ENCODE measurements at places on chromosomes 1 and 21.
A peak's percentile ranks its signal among the peaks of the same experiment; 100 is the strongest.

- DNase-seq = no peak
Measured at GRCh38 chr1:43293896-43294760, 6.7 kb upstream of the TIE1 start.

DNA sequence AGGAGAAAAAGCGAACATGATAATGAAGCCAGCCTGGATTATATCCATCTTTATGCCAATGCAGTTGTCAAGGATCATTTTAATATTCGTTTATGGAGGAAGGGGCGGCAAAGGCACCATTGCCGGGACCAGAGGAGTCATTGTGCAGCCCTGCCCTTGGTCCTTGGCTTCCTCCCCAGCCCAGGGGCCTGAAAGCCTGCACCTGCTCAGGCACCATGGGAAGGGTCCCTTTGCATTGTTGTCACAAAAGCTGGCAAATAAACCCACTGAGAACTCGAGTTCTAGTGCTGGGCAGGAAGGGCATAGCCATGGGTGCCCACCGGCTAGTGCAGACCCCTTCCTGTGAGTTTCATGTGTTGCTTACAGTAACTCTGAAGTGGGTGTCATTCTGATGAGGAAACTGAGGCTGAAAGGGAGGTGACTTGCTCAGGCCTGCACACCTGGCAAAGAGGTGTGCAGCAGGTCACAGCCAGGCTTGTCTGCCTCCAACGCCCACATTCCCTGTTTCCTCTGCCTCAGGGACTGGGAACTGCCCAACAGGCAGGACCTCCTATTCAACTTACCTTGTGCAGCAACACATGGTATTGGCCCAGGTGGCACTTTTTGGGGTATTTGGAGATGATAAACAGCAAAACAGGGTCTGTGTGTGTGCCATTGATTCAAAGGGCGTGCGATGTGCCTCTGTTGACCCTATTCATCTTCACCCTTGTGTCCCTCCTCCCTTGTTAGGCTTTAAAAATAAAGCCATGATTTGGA lies 84.6 kb downstream of the MAN1C1 start:
- DNase-seq = no peak

- no peak for DNase-seq
Measured at GRCh38 chr1:66436378-66437135, 97.4 kb upstream of the SGIP1 start.

DNA sequence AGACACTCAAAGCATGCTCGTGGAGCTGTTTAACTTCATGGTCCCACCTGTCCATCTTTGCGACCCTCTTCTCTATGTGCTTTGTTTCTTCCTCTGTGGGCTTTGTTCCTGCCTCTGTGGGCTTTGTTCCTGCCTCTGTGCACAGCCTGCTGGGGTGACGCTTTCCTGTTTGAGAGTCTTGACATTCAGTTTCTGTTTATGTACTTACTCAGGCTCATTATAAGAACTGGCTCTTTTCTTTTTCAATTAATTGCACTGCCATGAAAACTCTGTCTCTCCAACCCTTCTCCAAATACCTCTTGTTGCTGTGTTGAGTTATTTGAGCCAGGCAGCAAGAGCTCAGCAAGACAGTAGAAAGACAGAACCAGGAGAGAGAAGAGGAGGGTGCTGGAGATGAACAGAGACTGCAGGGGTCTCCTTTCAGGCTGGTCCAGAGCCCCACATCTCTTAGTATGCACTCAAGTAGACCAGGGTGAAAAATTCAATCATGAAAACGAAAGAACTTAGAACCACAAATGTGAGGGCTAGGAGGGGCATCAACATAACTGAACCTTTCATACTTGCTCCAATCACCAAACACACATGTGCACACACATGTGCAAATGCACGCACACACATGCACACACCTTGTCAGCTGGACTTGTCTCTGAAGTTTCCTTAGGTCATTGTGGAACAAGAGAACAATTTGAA lies 88.3 kb upstream of the SGIP1 start:
- DNase-seq = peak; percentile 15

DNA sequence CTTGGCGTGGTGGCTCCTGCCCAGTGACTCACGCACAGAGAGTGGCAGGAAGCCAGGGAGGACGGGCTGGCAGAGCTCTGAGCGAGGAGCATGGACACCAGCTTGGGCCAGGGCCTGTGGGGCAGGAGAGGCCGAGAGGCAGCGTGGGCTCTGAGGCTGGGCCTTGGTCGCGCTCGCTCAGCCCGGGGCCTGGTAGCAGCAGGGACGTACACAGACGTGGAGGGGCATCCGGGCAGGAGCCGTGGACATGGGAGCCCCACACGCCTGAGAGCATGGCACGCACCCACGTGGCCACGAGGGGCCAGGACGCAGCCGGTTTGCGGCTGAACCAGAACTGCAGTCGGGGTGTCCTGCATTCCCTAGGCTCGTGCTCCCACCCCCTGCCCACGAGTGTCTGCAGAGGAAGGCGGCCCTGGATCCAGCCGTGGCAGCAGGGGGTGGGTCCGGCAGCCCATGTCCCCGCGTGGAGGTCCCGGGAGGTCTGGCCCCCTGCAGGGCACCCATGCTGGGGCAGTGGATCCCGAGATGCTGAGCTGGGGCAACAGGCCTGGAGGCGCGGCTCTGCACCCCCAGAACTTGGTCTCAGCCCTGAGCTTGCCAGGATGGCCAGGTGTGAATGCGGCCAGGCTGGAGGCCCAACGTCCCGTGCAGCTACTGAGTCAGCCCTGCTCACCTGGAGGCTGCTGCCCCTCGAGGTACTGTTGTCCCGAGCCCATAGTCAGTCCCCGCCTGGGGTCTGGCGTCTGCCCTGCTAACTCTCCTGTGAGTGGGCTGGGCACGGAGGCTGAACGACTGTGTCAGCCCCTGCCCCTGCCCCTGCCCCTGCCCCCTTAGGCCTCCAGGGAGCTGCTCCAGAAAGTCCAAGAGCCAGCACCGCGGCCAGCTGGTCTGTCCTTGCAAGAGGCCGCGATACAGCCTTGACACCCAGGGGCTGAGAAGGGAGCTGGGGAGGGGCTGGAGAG lies 61.6 kb downstream of the SLX9 start:
- DNase-seq = no peak

- DNase-seq = no peak
Measured at GRCh38 chr1:238777551-238777950, 608.8 kb upstream of the CHRM3 start.

- DNase-seq = no peak
Measured at GRCh38 chr21:43842742-43843141, 22.3 kb upstream of the AGPAT3 start.

GRCh38 chr1:31915438-31915837 lies 22.7 kb downstream of the PTP4A2 start:
- no peak for DNase-seq

- DNase-seq = no peak
Measured at GRCh38 chr1:153357076-153357852, 390 bp upstream of the S100A9 start.

- no peak for DNase-seq
Measured at GRCh38 chr1:57860325-57860724, 436.5 kb upstream of the DAB1 start.

DNA sequence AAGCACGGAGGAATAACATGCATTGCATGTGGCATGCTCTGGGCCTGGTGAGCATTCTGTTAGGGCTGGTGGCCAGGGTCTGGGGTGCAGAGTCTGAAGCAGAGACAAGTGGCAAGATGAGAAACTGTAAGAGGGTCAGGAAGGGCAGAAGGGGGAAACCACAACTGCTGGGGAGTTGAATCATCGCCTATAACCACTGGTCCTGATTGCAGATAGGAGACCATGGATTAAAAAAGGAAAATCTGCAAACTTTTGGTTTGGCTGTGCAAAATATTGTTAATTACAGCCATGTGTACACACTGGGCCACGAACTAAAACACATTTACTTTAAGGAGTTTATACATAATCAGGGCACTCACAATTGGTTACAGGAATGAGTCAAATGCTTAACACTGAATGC lies 76.6 kb downstream of the TGFBR3 start:
- DNase-seq = no peak

GRCh38 chr1:75797273-75797588 lies 549 bp downstream of the MSH4 start:
- no peak for DNase-seq

- DNase-seq = no peak
Measured at GRCh38 chr21:16308269-16308668, 578.5 kb downstream of the USP25 start.

DNA sequence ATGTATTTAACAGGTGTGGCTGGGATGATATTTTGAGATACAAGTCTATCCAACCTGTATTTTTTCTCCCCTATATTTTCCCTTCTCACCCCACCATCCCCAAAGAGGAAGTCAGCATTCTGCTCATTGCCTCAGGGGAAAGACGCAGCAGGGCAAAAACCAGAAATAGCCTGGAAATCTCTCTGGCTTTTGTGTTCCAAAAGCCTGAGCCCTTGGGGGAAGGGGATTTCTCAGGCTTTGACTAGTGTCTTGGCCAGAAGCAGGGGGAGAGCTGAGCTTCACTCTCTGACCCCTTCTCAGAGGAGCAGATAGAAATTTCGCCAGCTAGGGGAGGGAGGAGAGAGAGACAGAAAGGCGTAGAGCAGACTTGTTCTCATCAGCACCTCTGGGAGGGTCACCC lies 244.7 kb downstream of the RRAGC start:
- no peak for DNase-seq

DNA sequence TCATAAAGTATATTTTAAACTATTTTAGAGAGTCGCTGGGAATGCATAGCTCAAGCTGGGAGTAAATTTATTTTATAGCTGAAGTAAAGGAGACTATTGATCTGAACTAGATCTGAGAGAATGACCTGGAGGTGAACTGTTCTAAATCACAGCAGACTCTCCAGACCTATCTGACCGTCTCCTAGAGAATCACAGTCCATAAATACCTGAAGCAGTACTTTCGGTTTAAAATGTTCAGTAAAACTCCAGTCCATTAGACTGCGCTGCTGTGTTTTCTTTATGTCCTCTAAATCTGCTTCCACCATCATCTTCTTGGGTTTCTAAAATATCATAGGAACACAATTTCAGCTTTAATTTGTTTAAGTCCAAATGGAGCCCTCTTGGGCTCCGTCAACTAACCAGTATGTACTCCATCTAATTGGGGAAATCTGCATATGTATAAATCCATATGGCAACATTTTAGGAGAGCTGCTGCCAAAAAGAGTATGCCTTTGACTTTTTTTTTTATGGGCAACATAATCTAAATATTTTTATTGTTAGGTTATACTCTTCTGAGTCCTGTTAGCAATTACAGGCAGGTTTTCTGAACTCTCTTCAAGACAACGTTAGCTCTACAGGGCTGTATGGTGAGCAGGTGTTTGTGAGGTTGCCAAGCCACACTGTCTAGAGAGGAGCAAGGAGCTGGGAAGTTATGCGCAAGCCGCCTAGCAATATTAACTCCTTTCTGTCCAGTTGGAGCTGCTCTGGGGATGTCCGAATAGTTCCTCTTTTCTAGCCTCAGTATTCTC lies 111.2 kb downstream of the SPAG17 start:
- DNase-seq = no peak

GRCh38 chr21:26131554-26131953 lies 39.0 kb downstream of the APP start:
- no peak for DNase-seq

GRCh38 chr1:43521756-43522155 lies 8.9 kb upstream of the PTPRF start:
- DNase-seq = no peak

DNA sequence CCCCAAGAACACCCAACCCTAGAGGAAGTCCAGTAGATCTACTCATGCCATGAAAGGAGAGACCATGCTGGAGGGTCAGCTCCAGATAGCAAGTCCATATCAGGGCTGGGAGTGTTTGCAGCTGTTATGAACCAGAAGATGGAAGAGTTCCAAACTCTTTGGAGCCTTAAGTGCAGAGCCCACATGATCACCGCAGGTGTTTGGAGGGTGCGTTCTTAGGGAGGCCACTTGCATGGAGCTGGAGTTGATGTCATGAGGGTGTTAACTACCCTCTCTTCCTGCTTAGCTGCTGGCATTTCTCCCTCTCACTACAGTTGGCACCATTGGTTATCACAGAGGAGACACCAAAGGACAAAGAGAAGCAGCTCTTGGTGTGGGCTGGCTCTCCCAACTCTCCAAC lies 616.9 kb downstream of the AJAP1 start:
- DNase-seq = no peak

DNA sequence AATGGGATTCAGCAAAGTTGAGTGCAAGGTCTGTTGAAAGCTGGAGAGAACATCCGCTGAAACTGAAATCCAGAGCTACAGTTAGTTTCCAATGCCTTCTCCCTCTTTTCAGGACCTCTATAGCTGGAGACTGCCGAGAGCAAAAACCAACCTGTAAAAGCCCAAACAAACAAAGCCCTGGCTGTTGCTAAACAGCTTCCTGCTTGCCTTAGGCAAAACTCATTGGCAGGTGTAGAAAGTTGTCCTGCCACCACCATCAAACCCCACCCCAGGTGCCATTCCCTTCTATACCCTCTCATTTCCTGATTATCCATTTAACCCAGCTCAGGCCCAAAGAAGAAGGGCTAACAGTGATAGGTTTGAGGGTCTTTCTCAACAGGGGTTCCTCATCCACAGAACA lies 24.7 kb downstream of the SCYL3 start:
- DNase-seq = no peak

GRCh38 chr21:45209046-45209445 lies 78.6 kb downstream of the POFUT2 start:
- no peak for DNase-seq

- no peak for DNase-seq
Measured at GRCh38 chr1:183937611-183938010, 99.9 kb downstream of the COLGALT2 start.

DNA sequence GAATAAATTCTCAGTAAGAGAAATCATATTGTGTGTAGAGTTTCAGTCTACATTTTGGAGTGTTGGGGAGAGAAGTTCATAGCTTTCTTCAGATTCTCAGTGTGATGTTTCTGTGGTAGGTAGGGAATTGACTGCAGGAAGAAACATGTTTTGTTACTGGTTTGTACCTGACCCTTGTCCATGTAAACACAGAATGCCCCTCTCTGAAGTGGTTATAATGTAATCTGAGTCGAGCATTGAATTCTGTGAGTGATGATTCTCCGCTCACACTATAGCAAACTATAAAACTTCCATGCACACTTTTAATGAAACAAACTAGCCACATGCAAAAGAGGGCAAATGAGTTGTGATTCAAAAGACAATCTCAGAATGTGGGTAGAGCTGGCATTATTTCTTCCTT lies 433.2 kb downstream of the USP25 start:
- no peak for DNase-seq

GRCh38 chr1:246169019-246169418 lies 338.1 kb downstream of the SMYD3 start:
- no peak for DNase-seq

- DNase-seq = no peak
Measured at GRCh38 chr1:15983275-15983674, 7.4 kb upstream of the ZBTB17 start.

- DNase-seq = no peak
Measured at GRCh38 chr1:235077163-235077540, 51.5 kb downstream of the TOMM20 start.
